Activated CD4-positive, alpha-beta T cell treated with anti-CD3 and anti-CD28 coated beads, Interleukin-2, amount 10 ng/mL, durations not matched to agents 24 days and 14 days (primary cell): ENCODE measurements at places on chromosomes 5 and 9. TPM values are rescaled to one million over a fixed set of nuclear protein-coding genes. Genes with fewer than 3 reads are reported as not detected.
A peak's percentile ranks its signal among the peaks of the same experiment; 100 is the strongest.

DNA sequence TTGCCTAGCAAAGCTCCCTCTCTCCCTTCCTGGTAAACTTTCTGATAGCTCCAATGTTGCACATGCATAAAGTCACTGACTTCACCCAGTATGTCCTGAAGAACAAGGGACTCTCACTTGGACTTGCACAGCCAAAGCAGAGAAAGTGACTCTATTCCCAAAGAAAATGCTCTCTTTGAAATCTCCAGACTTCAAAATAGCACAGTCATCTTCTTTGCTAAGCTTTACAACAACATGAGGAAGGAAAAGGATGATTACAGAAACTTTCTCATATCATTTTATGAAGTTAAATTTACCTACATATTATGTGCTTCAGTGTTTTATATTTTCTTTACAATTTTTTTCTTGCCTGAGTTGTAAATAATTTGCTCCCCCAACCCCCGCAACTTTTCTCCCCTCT lies 264.6 kb downstream of the PJA2 start:
- no peaks in the 10 kb centered on the region for H3K27me3 ChIP-seq
- DNase-seq, result no peak
- no peaks in the 10 kb centered on the region for H3K36me3 ChIP-seq
- H3K27ac ChIP-seq, result no peak overlapping the region

DNA sequence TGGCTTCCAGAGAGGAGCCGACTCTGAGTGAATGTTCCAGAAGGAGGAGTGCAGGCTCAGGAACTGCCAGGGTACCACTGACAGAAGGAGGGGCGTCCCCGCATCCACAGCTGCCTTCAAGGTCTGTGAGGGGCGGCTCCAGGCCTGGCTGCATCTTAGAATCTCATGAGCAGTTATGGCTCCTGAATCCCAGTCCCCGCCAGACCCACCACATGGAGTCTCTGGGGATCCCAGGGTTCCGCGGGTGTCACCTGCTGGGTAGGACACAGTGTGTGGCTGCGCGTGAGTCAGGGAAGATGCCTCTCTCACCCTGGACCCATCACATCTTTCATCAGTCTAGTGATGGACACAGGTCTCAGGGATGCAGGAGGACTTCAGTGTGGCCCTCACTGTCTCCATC lies 79.2 kb downstream of the COL5A1 start:
- no peak for DNase-seq
- peaks cover 6% of the 10 kb centered on the region for H3K4me1 ChIP-seq
- no peaks in the 10 kb centered on the region for H3K36me3 ChIP-seq
- H3K27me3 ChIP-seq, result peaks cover 3% of the 10 kb centered on the region
- H3K27ac ChIP-seq, result no peak overlapping the region
- no peak overlapping the region for H3K4me3 ChIP-seq

GRCh38 chr9:30075451-30076199 lies 2308.8 kb upstream of the ACO1 start:
- peak; percentile 69 for DNase-seq
- H3K36me3 ChIP-seq, result no peaks in the 10 kb centered on the region
- H3K4me3 ChIP-seq, result no peak overlapping the region
- peaks cover 18% of the 10 kb centered on the region for H3K4me1 ChIP-seq
- peak overlapping the region; percentile 52 for H3K27ac ChIP-seq

DNA sequence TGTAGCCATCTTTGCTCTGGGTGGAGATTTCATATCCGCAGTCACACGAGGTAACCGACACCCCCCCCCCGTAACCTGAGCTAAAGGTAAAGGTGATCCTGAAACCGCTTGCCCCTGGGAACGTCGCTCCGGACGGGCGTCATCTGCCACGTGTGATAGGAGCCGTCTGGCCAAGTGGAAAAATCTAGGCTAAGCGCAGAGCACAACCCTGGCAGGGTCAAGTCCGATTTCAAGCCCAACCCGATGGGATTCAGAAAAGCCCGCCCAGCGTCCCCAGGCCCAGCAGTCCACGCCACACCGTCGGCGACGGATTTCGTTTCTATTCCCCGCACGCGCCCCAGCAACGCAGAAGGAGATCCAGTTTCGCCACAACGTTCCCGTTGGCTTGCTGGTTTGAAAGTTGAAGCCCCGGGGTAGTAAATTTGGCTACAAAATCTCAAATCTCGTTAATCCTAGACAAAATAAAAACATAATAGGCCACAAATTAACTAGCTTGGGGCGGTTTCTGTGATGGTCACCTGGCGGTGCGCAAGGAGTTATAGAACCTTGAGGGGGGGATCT lies 32.4 kb upstream of the NFIB start:
- DNase-seq, result no peak
- no peak overlapping the region for H3K27ac ChIP-seq
- no peaks in the 10 kb centered on the region for H3K4me1 ChIP-seq
- H3K36me3 ChIP-seq, result no peaks in the 10 kb centered on the region

GRCh38 chr5:12357626-12358025 lies 453.4 kb upstream of the CTNND2 start:
- H3K27ac ChIP-seq, result no peak overlapping the region
- H3K4me3 ChIP-seq, result no peak overlapping the region
- no peaks in the 10 kb centered on the region for H3K27me3 ChIP-seq

DNA sequence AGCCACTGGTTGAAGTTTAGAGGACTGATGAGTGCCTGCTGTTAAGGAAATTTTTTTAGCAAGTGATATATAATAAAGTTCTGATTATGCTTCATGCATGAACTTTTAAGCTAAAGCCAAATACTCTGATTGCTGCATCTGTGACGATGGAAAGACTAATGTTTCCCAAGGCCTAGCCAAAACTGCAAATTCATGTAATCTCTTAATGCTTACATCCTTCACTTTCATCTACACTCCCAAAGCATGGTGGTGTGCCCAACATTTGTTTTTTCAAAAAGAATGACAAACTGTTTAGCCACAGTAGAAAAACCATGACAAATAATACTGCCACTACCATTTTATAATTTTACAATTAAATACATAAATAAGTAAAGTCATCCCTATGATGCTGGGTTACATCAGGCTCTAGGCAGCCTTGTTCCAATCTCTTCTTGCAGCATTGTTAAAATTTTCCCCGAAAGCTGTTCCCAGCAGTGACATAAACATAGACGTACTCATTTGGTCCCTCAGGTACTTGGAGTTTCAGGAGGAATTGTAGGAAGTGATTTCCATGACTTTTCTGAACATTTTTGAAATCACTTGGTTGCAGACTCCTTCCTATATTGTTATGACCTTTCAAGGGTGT lies 625.3 kb upstream of the DMAC1 start:
- no peak overlapping the region for H3K27ac ChIP-seq
- peaks cover 15% of the 10 kb centered on the region for H3K4me1 ChIP-seq
- DNase-seq, result no peak
- no peaks in the 10 kb centered on the region for H3K36me3 ChIP-seq
- peaks cover 3% of the 10 kb centered on the region for H3K27me3 ChIP-seq

- no peaks in the 10 kb centered on the region for H3K4me1 ChIP-seq
- no peaks in the 10 kb centered on the region for H3K27me3 ChIP-seq
- no peak overlapping the region for H3K4me3 ChIP-seq
- H3K27ac ChIP-seq, result no peak overlapping the region
Measured at GRCh38 chr5:78005021-78005785, 229.1 kb upstream of the TBCA start.

GRCh38 chr9:95150903-95151302 lies 166.6 kb downstream of the FANCC start:
- no peak for DNase-seq
- no peak overlapping the region for H3K27ac ChIP-seq
- no peaks in the 10 kb centered on the region for H3K27me3 ChIP-seq

DNA sequence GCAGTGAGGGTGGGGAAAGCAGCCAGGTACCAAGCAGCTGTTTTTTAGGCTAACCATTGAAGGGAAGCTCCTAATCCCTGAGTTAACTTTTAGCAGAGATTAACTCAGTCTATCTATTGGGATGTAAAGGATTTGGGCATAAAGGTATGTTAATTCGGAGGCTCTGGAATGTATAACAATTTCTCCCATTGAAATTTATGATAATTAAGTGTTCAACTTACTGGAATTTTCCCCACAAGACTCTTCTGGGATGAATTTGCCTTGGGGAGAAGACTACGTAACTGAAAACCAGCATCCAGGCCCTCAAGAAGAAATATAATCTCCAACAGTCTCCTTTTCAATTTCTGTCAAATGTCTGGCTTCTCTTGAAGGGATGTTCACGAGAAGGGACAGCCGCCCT lies 23.6 kb downstream of the ZFP62 start:
- no peak overlapping the region for H3K4me3 ChIP-seq
- H3K27me3 ChIP-seq, result no peaks in the 10 kb centered on the region
- H3K36me3 ChIP-seq, result peaks cover 30% of the 10 kb centered on the region
- peaks cover 15% of the 10 kb centered on the region for H3K4me1 ChIP-seq

Gene NSD1
- 103 and 108 TPM in 2 replicates for total RNA-seq

Gene SEMA5A
- not detected in 2 replicates for total RNA-seq

Gene TRIM14
- total RNA-seq, result 47.3 and 47.8 TPM in 2 replicates
